ENCODE measurements at places on chromosomes 16 and 17.

GRCh38 chr17:33086878-33087277, 95.2 kb downstream of the SPACA3 start:
- no peak for DNase-seq

DNA sequence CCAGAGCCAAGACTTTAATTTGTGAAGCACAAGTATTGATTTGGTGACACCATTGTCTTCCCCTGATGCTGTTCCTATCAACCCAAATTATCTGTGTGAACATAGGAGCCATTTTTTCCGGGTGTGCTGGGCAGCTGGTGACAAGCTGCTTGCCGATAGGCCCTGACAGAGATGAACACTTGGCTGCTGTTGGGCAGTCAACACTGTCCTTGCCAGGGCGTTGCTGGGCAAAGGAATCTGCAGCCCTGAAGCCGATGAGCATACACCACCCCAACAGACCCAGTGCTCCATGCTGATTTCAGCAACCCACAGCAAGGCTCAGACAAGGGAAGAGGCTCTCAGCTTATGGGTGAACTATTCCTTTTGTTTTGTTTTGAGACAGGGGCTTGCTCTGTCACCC, 105.4 kb downstream of the YPEL2 start:
- DNase-seq, result no peak

GRCh38 chr17:15456496-15456895, 10.9 kb downstream of the CDRT4 start:
- no peak for DNase-seq

DNA sequence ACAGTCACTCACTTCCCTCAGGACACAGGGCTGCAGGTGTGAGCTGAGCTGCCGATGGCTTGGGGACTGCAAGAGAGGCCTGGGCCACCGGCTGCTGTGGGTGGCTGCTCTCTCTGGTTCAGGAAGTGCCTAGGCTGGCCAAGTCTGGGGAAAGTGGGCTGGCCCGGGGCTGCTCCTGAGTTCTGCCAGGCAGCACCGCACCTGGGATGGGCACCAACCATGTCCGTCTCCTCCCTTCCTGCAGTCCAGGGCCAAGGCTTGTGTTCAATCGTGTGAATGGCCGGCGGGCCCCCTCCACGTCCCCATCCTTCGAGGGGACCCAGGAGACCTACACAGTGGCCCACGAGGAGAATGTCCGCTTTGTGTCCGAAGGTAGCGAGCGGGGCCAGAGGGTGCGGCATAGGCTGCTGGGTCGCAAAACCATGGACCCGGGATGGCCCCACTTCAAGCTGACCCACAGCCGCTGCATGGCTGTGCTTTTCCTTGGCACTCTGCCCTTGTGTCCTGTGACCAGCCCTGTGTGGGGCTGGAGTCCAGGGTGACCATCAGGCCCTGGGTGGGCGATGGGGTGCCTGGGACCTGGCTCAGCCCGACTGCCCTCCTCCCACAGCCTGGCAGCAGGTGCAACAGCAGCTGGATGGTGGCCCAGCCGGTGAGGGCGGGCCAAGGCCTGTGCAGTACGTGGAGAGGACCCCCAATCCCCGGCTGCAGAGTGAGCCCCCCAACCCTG, 1.8 kb upstream of the WDR90 start:
- no peak for DNase-seq

DNA sequence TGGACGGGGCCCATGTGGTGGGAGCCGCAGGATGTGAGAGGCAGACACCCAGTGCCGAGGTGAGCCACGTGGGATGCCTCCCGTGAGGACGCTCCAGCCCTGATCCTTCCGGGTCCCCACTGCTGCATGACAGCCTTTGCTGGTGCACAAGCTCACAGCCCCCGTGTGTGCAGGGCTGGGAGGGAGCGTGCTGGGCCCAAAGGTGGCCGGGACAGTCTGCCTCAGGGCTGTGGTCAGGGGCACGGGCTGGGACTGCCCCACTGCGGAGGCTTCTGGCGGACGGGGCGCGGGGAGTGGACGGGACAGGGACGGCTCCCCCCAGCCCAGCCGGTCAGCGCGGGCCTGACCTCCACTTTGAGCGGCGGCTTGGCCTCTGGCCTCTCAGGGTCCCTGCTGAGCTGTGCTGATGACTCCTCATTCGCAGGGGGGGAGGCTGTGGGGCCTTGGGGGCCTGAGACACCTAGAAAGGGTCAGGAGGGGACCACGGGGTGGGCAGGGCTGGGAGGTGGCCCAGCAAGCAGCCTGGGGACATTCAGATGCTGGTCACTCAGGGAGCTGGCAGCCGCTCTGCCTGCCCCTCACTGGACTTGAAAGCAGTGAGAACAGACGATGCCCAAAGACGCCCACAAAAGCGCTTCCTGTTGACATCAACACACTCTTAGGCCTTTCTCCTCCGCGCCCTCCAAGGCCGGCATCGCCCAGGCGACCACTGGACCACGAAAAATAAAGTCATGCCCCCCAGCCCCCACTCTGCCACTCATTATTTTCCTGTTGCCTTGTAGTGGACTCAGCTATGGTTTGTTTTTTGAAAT, 9.3 kb upstream of the METRNL start:
- no peak for DNase-seq

DNA sequence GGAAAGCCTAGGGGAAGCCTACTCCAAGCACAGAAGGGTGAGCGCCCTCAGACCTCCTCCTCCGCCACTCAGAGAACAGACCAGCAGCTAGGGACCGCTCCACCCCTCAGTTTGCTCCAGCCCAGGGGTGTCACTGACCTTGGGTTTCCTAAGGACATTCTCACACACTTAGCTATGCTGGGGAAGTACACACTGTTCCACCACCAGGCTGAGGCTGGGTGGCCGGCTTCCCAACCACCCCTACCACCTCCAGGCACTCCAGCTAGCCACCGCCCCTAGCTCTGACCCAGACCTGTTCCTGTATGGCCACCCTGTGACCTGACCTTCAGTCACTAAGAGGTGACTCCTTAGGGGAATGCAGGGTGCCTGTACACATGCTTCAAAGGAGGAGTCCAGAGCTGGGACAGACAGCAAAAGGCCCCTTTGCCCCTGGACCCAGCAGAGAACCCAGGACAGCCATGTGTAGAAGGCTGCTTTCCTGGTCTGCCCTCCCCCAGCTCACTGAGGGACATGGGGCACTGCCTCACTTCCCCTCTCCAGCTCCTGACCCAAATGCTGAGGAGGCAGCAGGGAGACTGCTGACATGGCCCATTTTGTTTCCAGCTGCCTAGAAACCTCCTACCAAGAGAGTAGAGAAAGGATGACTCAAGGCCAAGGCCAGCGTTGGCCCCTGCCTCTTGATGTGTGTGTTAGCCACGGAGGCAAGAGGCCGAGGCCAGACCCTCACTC, 6.7 kb downstream of the HSPB9 start:
- no peak for DNase-seq

GRCh38 chr17:33390479-33391176, 97.5 kb upstream of the ASIC2 start:
- no peak for DNase-seq

DNA sequence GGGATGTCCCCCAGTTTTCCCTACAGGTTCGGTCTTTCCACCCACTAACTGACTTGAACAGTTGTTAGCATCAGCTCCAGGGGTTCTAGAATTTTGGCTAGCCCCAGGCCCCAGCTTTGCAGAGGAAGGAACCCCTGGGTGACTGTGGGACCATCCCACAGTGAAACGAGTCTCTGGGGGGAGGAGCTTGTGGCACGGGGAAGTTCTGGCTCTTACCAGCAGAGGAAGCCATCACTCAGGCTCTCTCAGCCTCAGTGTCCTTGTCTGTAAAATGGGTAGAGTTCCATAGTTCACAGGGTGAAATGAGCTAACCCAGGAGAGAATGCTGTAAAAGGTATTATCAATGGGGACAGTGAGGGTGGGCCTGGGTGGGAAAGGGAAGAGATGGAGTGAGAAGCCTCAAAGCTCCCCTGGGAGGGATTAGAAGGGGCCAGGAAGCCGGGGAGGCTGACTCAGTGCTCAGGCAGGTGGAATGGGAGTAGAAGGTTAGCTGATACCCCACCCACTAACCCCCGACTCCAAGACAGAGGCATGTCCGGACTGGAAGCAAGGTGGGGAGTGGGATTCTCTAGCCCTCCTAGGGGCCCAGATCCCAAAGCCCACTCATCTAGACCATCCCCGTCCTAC, 30.9 kb upstream of the CDC42EP4 start:
- DNase-seq, result no peak

GRCh38 chr16:66386629-66387622, 20.4 kb downstream of the CDH5 start:
- no peak for DNase-seq

- peak; percentile 84 for DNase-seq
These were observed 1.5 kb upstream of the MAF start for GRCh38 chr16:79601931-79602627.

DNA sequence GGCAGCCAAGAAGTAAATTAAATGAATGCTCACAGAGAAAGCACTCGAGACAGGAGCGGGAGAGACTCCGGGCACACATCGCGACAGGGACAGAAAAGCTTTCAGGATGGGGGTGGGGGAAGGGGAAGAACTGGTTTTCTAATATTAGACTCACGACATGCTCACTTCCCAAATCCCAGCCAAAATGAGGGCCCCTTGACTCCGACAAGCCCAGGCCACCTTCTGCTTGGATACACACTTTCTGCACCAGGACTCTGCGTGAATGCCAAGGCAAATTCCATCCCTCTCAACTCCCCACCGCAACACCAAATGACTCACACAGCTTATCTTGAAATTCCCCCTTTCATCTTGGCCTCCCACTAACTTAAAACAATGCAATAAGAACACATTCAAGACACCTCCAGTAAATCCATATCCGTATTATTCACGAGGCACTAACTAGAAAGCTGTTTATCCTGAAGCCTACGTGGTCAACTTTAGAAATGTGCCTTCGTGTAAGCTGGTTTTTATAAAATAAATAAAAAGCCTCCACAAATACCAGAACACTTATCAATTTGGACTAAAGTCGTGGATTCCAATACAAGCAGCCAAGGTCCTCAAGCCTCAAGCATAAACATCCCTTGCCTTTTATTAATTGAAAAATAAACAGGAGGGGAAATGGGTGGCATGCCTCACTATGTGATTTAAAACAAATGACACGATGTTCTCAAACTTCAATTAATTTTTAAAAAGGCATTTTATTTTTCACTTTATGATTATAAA, 46.1 kb downstream of the NXN start:
- DNase-seq, result peak; percentile 16

GRCh38 chr16:78530283-78530682, 430.8 kb downstream of the WWOX start:
- DNase-seq, result no peak

DNA sequence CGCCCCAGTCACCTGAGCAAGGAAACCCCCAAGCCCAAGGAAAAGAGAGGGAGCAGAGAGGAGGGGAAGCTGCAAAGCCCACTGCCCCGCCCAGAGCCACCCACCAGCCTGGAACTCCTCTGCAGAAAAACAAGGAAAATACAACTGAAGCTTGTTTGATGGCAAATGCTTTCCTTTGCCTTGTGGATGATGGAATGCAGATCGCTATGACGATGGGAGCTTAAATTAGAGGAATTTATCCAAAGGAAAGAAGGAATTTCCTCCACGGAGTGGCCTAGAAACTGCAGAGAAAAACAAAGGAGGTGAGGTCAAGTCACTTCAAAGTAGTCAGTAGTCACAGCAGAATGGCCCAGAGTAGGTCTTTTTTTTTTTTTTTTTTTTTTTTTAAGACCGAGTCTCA, 31.5 kb upstream of the ASGR2 start:
- DNase-seq, result no peak

GRCh38 chr16:52545222-52545897, 1.6 kb downstream of the TOX3 start:
- DNase-seq, result no peak

DNA sequence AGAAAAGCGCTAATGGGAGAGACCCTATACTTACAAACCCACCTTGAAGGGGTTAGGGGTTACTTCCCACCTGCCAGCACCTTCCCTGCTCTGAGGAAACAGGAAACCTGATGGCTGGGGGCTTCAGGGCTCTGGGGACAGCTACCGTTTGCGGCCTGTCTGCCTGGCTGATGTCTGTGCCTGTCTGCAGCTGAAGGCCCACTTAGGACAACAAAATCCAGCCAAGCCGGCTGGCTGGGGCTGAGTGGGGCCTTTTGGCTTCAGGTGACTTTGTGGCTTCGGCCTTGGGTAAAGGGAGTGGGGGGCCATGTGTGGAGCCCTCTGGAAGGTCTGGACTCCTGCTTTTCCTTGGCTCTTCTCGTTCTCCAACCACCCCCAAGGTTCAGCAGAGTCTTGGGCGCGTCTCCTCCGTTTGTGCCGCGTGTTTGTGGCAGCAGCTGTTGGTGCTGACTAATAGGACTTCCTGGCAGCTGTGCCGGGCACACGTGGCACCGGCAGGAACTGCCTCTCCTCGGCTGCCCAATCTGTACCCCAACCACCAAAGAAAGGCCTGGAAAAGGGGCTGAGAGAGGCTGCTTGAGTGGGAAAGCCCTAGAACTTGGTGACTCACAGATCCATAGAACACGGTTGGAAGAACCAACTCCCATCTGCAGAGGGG, 186.7 kb downstream of the MSI2 start:
- peak; percentile 28 for DNase-seq

GRCh38 chr16:143456-143855, 5.0 kb upstream of the NPRL3 start:
- no peak for DNase-seq

DNA sequence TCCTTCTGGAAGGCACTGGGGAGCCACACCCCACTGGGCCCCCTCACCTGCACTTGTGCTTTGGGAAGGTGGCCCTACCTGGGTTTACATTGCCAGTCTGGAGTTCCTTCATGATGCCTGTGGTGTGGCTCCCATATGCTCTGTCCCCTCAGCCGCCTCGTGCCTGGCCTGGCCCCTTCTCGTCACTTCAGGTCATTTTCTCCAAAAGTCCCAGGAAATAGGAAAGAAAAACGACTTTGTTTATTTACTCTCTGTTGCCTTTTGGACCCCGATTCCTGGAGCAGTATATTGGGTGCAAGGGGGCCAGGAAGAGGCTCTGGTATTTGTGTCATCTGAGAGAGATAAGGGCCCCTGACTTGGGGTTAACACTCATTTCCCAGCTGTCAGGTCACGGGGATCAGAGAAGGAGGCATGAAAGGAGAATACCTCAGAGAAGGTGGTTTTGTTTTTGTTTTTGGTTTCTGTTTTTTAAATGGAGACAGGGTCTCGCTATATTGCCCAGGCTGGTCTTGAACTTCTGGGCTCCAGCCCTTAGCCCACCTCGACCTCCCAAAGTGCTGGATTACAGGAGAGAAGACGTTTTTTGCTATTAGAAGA, 4.7 kb downstream of the SOCS3 start:
- no peak for DNase-seq
